ENCODE measurements at places on chromosomes 3 and 15. TPM values are rescaled to one million over a fixed set of nuclear protein-coding genes. Genes with fewer than 3 reads are reported as not detected.
A peak's percentile ranks its signal among the peaks of the same experiment; 100 is the strongest.

DNA sequence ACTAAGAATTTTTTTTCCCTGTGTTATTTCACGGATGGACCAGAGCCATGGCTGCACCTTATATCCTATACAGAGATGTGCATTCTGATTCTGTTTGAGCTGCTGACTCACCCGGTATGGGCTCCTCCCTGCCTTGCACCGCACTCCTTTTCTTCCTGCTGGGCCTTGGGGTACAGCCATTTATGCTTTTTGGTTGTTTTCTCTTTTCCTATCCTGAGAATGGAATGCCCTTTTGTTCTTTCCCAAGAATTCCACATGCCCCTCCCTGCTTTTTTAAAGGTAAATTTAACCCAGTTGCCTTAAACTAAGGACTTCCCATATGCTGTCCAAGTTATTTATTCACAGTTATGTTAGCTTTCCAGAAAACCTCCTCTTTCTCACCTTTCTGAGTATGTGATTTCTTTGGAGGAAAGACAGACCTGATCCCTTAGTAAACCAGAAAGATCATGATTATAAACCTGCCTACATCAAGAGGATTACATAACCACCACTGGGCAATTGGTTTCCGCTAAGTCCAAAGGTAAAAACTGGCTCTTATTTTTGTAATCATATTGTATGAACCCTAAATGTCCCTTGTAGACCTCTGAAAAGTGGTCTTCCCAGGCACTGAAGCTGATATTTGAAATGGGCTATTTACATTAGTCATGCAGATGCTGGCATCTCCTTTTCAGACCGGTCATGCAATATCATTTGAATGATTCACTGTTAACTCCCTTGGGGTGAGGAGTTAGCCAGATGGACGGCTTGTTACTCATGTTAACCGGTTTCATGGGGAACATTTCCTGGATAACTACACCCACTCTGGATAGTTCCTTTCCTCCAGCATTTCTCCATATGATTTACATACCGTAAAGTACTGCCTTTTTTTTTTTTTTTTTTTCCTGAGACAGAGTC, 45.5 kb downstream of the TMOD3 start:
- DNase-seq: no peak

DNA sequence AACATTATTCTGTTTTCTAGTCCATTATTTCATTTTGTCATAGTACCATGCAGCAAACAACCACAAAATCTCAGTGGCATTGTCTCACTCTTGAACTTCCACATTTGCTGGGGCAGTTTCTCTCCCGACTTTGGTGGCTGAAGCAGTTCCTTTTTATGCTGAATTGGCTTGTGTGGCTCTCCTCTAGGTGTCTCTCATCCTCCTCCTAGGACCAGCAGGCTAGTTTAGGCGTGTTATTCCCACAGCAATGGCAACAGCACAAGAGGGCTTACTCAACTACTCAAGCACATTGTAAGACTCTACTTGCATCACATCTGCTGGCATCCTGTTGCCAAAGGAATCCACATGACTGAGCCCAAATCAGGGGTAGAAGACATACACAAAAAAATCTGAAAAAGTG, 201.8 kb upstream of the KCNH8 start:
- DNase-seq: no peak

Gene GOLGA6L9
- 1.1 TPM for total RNA-seq

GRCh38 chr15:88299497-88299896, 43.0 kb upstream of the NTRK3 start:
- DNase-seq: no peak

Gene MME
- total RNA-seq: 1.9 TPM

Gene CACNA2D2
- total RNA-seq: 8.7 TPM

Gene SLC22A13
- total RNA-seq: 0.18 TPM

Gene KLHL6
- 1.6 TPM for total RNA-seq

- DNase-seq: no peak
Measured at GRCh38 chr3:127637546-127637945, 8.6 kb downstream of the PODXL2 start.

- no peak for DNase-seq
Measured at GRCh38 chr3:10099041-10099440, 9.0 kb downstream of the FANCD2OS start.

DNA sequence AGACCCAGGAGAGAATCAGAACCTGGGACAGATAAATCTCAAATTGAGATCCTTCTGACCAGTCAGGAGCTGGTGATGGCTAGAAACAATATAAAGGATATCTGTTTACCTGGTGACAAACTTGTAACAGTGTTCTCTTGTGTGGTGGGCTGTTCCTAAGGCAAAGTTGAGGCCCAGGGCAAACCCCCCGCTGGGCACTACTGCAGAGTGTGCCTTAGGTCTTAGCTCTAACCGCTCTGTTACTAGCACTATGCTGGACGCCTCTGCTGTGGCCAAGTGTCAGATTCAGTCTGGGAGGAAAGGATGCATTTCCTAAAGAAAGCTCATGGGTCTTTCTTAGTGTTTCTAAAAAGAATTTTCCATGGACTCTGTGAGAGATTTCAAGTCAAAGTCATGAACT, 146.5 kb upstream of the MEIS2 start:
- no peak for DNase-seq

Gene GASK1A
- total RNA-seq: 5.7 TPM

Gene SLC9C1
- 0.31 TPM for total RNA-seq

Gene RNU5B-1
- total RNA-seq: 41.1 TPM

DNA sequence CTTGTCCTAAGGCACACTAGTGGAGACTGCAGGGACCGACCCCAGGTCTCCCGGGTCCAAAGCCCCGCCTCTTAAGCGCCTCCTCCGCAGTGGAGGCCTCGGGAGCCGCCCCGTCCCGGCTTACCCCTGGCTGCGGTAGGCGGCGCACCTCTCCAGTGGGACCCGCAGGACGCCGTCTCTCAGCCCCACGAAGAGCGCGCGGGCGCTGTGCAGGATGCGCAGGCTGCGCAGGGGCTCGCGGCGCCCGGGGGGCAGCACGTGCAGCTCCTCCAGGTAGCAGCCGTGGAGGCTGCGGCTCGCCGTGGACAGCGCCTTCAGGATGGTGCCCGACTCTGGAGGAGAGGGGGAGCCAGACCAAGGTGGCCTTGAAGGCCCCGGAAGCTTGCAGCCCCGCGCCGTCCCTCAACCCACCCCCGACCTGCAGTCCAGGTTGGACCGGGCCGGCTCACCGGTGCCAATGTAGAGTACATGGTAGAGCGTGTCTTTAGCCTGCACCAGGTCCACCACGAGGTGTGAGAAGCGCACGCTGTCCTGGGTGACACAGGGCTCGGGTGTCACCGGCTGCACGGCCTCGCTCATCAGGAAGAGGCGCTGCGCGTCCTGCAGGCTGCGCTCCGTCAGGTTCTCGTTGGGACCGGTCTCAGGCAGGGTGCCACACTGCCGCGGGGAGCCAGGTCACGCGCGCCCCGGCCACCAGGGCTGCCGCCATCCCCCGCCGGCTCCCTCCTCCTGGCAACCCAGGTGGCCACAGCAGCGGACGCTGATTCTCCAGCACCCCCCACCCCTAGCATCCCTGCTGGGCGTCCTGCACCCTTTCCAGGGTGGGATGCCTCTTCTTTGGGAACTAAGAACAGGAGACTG, 105.5 kb downstream of the SEMA5B start:
- DNase-seq: no peak

Gene ADAMTSL3
- 31.3 TPM for total RNA-seq

Gene TRPM1
- total RNA-seq: not detected

GRCh38 chr3:107858876-107859275, 232.0 kb downstream of the CD47 start:
- no peak for DNase-seq

DNA sequence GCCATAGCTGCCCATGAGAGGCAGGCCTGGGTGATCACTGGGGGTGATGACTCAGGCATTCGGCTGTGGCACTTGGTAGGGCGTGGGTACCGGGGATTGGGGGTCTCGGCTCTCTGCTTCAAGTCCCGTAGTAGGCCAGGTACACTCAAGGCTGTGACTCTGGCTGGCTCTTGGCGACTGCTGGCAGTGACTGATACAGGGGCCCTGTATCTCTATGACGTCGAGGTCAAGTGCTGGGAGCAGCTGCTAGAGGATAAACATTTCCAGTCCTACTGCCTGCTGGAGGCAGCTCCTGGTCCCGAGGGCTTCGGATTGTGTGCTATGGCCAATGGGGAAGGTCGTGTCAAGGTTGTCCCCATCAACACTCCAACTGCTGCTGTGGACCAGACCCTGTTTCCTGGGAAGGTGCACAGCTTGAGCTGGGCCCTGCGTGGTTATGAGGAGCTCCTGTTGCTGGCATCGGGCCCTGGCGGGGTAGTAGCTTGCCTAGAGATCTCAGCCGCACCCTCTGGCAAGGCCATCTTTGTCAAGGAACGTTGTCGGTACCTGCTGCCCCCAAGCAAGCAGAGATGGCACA, 5.3 kb downstream of the WDR6 start:
- peak; percentile 58 for DNase-seq

Gene CEP63
- 31.3 TPM for total RNA-seq

Gene TATDN2
- 19.1 TPM for total RNA-seq

Gene RARB
- total RNA-seq: 26.4 TPM

GRCh38 chr15:73924171-73924921, 1.9 kb upstream of the LOXL1 start:
- peak; percentile 55 for DNase-seq

Gene FOXB1
- total RNA-seq: not detected

Gene SCN10A
- 0.18 TPM for total RNA-seq

Gene EXD1
- not detected for total RNA-seq

DNA sequence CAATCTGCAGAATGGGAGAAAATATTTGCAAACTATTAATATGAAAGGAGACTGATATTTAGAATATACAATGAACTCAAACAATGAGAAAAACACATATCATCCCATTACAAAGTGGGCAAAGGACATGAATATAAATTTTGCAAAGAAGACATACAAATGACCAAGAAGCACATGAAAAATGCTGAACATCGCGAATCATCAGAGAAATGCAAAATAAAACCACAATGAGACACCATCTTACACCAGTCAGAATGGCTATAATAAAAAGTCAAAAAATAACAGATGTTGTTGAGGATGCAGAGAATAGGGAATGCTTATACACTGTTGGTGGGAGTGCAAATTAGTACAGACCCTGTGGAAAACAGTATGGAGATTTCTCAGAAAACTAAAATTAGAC, 83.6 kb downstream of the RAP2B start:
- no peak for DNase-seq

Gene TLR9
- total RNA-seq: 0.09 TPM

Gene HEMK1
- total RNA-seq: 17.2 TPM

- DNase-seq: no peak
Measured at GRCh38 chr3:180633722-180634121, 31.8 kb downstream of the TTC14 start.

DNA sequence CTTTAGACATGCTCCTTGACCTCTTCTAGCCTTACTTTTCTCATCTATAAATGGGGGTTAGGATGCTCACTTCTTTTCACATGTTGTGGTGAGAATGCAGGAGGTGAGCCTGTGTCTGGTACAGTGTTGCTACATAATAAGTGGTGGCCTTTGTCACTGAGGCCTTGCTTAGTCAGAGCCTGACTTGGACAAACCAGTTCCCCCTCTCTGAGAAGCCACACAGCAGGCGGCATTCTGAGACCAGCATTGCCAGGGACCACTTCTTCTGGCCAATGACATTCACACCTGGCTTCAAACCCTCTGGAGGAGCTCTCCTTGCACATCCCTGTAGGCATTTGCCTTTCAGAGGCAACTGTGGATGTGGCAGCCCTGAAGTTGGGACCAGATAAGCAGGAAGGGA, 95.7 kb downstream of the MINAR1 start:
- no peak for DNase-seq

Gene ZNF385D
- total RNA-seq: 1.5 TPM

DNA sequence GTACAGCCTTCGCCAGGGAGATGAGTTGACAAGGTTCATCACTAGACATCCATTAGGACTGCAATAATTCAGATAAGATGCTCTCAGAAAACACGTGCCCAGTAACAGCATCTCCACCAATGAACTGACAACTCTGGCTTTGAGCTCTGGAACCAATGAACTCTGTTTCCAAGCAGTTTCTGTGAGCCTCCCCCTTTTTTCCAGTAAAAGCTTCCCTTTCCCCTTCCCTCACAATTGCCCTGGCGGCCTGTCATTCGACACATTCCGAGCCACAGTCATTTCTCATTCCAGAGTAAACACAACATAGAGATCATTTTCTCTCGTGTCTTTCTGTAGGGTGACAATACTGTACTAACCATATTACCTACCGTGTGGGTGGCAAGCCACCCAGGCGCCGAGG, 3.6 kb downstream of the PLA2G4D start:
- DNase-seq: no peak

GRCh38 chr15:63469190-63469589, 35.2 kb upstream of the USP3 start:
- no peak for DNase-seq

Gene CCR1
- total RNA-seq: 5.8 TPM

Gene CPLX3
- 31.0 TPM for total RNA-seq

Gene MLF1
- 242 TPM for total RNA-seq

Gene UROC1
- not detected for total RNA-seq

Measured in right cardiac atrium (tissue), 5 donors.